Stimulated activated CD8-positive, alpha-beta memory T cell treated with anti-CD3 and anti-CD28 coated beads, Interleukin-7, amount 100 ng/mL, for 1 hour (primary cell): ENCODE measurements at places on chromosomes 4 and X.

DNA sequence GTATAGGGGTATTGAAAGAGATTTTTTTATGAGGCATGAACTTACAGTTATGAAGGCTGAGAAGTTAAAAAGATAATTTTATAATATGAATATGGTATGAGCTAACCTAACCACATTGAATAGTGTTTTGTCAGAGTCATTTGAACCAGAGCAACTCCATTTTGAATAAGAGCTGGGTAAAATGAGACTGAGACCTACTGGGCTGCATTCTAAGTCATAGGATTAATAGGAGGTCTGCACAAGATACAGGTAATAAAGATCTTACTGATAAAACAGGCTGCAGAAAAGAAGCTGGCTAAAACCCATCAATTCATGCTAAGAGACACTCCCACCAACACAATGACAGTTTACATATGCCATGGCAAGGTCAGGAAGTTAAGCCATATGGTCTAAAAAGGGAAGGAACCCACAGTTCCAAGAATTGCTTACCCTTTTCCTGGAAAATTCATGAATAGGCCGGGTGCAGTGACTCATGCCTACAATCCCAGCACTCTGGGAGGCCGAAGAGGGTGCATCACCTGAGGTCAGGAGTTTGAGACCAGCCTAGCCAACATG is 209.2 kb downstream of the TECRL start:
- DNase-seq: no peak

- DNase-seq: no peak
Measured at GRCh38 chrX:83906921-83907320, 46.0 kb downstream of the CYLC1 start.

DNA sequence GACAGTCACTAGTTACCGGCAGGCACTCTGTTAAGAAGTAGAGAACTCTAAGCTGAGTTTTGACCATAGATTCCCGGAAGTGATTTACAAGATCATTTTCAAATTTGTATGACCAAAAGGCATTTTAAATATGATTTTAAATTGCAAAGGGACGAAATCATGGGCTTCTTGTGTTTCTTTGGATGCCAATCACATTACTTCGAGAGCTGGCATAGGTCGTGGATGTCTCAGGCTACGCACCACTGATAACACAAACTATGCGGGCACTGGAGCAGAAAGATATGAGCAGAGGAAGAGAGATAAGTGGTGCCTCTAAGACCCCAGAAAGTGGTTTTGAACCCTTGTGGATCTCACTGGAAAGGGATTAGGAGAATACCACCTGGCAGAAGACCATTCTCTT is 294.2 kb upstream of the FTHL17 start:
- no peak for DNase-seq

GRCh38 chr4:165355900-165356300 is 22.9 kb upstream of the CPE start:
- no peak for DNase-seq

DNA sequence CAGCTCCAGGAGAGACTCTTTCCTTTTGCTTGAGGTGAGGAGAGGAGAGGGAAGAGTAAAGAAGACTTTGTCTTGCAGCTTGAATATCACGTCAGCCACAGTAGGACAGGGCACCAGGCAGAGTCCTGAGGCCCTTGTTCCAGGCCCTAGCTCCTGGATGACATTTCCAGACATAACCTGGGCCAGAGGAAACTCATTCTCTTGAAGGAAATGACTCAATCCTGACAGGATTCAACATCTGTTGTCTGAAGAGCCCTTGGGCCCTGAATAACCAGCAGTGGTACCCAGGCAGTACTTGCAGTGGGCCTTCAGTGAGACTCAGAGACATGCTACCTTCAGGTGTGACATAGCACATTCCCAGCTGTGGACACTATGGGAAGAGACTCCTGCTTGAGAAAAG is 62.8 kb downstream of the FGF16 start:
- DNase-seq: no peak

GRCh38 chr4:86330961-86331742 is 28.7 kb downstream of the MAPK10 start:
- no peak for DNase-seq

DNA sequence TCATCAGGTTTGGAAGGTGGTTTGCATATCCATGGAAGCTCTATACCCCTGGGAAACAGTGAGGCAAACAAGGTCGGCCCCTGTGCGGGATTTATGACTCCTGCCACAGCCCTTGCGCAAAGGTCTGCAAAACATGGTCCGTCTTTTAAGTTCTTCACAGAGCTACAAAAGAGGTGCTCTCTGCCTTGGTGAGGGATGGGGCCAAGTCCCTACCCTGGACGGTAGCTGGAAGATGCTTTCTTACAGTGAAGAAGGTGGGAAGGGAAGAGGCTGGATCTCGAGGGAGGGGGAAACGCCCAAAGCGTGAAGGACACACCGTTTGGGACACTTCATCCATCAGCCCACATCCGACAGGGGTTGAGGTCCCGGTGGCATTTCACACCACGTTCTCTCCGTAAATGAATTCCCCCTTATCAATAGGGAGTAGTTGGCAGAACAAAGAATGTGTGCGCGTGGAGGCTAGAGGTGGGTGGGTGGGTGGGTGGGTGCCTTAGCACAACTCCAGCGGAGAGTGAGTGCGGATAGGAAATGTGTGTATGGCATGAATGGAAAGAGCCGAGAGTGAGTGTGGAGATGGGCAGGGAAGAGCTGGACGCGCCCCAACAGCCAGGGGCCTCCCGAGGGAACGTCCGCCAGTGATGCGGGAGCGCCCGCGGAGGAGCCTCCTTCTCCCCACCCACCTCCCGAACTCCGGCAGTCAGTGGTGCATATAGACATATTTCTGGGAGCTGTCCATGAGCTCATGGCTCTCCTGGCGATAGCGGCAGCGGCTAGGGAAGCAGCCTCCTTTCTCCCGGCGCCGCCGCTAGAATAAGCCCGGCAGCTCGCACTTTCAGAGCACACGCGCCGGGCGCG is 68.3 kb downstream of the LARP7 start:
- DNase-seq: no peak

- DNase-seq: no peak
Measured at GRCh38 chr4:106369456-106370060, 980 bp upstream of the GIMD1 start.

DNA sequence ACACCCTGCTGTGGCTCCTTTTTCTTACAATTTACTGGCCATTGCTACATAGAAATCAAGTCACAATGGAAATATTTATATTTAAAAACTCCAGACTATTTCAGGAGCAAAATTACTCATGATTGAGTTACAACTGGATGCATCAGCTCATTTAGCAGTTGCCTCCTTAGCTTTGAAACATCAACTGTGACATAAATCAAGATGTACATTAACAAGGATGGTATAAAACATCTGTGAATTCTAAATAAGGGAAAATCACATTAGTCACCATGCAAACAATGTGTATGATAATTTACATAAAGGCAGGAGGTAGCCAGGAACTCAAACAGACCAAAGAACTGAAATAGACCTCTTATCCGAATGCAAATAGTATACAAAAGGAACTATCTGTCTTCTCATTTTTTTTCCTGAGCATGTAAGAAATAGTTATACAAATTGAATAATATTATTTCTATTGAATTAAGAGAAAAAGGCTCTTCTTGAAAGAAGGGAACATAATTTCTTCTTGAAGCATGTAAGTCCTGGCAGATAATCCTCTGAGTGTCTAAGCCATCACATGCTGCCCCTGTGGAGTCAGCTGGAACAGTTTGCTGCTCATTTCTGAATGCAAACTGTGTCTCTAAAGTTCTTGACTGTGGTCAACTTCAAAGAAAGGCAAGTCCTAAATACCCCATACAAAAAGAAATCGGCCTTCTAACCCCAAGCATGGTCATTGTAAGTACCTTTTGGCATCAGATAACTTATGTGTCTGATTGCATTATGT is 151.2 kb downstream of the NAA11 start:
- DNase-seq: no peak

DNA sequence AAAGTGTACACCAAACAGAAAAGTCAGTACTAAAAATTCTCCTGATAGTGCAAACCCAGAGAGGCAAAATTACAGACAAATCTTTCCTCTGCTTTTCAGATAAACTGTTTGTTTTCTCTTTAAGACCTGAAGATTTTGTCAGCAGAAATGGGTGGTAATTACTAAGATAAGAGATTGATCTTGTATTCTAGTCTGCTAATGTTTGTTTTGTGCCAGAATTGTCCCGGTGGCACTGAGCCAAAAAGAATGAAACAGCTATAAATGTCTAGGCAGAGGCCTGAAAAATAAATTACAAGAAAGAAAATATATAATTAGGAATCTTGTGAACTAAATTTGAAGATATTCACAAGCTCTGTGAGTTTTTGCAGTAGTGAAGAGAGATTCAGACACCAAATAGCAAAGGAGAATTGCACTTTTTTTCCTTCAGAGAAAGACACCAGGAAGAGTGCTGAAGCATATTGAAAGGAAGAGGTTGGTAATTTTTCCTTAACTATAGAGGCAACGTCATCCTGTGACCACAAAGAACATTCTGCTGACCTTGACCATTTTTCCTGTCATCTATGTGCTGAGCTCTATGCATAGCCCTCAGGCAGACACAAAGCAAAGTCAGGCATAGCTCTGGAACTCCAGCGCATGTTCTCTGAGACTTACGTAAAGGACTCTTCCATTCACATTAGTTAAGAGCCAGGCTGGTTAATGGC is 314.5 kb upstream of the RASGEF1B start:
- no peak for DNase-seq

- no peak for DNase-seq
Measured at GRCh38 chrX:119583431-119584059, 9.2 kb downstream of the UBE2A start.

- no peak for DNase-seq
Measured at GRCh38 chr4:175833574-175834311, 21.7 kb upstream of the GPM6A start.

GRCh38 chr4:2808001-2808400 is 15.1 kb downstream of the SH3BP2 start:
- no peak for DNase-seq

GRCh38 chrX:30734782-30735181 is 81.6 kb downstream of the GK start:
- no peak for DNase-seq

DNA sequence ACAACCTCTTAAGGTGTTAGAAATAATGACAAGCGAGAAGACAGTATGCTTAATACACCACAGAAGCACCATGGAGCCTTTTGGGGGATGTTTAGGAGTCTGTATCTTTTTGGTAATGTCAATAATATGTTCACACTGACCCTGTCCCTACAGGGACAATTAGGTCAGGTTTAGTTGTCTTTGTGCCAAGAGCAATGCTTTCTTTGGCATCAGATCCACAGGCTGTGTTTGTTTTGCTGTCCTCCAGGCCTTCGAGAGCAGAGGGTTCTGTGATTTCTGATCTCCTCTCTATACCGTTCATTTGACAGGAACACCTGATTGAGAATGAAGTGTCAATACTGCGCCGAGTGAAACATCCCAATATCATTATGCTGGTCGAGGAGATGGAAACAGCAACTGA is 153.8 kb downstream of the DCLK2 start:
- no peak for DNase-seq

DNA sequence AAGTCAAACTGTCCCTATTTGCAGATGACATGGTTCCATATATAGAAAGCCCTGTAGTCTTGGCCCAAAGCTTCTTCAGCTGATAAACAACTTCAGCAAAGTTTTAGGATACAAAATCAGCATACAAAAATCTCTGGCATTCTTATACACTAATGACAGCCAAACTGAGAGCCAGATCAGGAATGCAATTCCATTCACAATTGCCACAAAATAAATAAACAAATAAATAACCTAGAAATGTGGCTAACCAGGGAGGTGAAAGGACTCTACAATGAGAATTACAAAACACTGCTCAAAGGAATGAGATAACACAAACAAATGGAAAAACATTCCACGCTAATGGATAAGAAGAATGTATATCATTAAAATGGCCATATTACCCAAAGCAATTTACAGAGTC is 52.9 kb upstream of the CXCL8 start:
- DNase-seq: no peak

DNA sequence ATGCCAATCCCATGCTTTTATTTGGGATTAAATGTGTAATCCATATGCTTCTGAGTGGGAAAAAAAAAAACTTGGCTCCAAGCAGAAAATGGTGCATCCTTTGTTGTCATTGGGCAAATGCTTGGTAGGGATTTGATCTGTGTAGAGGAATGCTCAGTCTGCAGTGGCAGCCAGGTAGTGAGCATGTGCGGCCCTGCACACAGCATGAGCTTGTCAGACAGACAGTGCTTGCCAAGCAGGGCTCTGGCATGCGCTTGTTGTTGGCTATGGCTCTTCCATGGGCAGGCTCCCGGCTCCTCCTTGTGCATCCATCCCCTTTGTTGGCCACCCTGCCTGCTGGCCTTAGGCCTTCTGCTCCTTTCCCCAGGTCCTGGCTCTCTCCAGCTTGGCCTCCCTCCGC is 130.3 kb downstream of the GPR143 start:
- no peak for DNase-seq

- DNase-seq: no peak
Measured at GRCh38 chr4:114225436-114225835, 246.0 kb upstream of the ARSJ start.

DNA sequence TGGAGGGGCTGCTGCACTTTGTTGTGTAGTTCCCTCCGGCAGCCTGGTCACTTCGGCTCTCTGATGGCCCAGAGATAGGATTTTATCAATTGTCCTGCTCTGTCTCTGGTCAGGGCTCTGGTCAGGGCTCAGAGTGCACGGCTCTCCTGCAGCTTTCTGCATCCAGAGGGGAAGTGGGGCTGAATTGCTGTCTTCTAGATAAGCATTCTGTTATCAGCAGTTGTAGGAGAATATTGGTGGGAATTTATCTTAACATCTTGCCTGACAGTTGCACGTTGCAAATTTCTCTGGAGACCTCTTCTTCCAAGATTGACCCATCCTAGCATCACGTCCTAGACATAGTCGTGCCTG is 62.8 kb downstream of the FAM193A start:
- DNase-seq: no peak

- no peak for DNase-seq
Measured at GRCh38 chr4:25103418-25103817, 56.8 kb downstream of the SEPSECS start.

DNA sequence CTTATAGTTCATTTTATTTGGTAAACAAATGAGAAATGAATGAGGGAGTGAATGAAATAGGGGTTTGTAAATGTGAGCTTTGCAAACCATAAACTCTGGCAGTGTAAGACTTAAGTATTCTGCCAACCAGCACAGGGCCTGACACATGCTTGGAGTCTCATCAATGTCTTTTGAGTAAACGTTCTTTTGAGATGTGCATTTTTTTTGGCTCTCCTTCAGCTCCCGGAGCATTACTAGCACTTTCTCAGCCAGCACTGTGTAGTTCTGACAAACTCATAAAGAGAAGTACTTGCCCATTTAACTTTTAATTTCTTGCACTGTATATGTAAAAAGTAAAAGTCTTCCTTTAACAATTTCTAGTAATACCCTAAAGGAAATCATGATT is 245.3 kb downstream of the HS3ST1 start:
- DNase-seq: no peak

GRCh38 chr4:2934077-2934812 is 29.0 kb downstream of the NOP14 start:
- DNase-seq: no peak

GRCh38 chr4:150395872-150396271 is 186.1 kb upstream of the MAB21L2 start:
- no peak for DNase-seq

- DNase-seq: no peak
Measured at GRCh38 chr4:15674926-15675325, 6.7 kb upstream of the FAM200B start.
